ENCODE measurements at places on chromosomes 3 and 15.

DNA sequence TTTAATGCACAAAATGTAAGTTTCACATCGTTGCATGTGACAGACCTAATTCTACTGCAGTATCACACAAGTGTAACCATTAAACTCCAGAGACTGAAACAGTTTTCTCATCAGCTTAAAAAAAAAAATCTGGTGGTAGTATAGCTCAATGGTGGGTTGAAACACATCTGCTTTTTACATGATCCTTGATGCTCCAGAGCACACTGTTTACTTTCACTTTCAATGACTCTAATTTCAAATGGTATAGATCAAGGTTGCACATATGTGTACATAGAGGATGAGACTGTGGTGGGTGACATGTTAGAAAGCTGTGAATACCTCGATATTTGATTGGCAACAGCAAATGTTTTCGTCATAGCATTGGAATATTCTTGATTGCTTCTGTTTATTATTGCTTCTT, 22.4 kb downstream of the MCTP2 start:
- DNase-seq, result no peak

GRCh38 chr15:35616498-35617271, 70.7 kb upstream of the DPH6 start:
- DNase-seq, result no peak

- DNase-seq, result no peak
These were observed 102.8 kb downstream of the IL12A start for GRCh38 chr3:160091441-160091840.

GRCh38 chr3:62758296-62759066, 116.7 kb downstream of the CADPS start:
- no peak for DNase-seq

DNA sequence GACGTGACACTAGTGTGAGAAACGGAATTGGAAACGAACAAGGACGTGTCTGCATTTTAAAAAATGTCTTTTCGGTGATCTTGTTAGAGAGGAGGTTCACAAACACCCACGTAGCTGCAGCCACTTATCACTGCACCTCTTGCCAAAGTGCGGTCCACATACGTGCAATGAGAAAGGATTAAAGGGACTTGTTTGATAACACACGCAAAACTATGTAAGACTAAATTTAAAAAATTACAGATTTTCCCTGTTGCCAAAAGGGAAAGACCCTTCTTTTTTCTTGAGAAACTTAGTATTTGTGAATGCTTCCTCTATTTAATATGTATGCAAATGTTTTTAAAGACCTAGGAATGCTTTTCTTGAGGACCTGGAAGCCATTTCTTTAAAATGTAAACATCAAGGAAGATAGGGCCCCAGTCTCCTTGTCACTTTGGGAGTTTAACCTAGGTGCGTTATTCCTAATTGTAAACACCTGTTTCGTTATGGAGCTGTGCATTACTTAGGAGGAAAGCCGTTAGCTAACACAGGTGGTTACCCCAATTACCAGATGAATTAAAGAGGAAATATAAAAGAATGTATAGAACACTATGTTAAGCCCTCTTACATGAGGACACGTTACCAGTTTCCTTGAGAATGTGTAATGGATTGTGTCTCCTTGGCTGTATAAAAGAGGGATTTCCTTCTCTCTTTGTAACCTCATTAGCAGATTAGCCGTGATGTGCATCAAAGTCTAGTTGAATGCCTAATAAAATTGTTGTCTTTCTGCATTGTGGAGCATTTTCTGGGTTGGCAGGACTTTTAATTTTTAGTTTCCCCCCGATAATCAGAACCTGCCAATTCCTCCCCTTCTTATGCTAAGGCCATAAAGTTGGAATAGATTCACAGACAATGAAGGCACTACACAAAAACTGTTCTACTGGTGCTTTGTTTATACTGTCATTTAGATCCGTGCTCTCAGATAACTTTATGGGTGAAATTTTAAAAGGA, 1.0 kb downstream of the LEKR1 start:
- DNase-seq, result no peak

DNA sequence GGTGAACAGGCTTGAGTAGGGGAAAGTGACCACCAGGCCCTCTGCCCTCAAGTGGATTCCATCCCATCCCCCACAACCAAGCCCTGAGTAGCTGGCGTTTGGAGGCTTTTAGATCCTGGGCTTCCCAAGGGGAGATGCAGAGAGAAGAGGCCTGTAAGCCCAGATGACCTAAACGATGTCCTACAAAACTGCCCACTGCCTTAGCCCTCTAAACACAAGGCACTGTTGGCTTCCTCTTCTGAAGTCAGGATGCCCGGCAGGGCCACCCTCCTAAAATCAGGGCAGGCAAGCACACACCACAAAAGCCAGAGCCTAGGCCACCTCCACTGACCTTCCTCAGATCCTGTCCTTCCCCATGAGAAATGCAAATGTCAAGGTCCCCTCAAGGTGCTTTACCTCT, 68.6 kb downstream of the ADCY5 start:
- DNase-seq, result no peak

DNA sequence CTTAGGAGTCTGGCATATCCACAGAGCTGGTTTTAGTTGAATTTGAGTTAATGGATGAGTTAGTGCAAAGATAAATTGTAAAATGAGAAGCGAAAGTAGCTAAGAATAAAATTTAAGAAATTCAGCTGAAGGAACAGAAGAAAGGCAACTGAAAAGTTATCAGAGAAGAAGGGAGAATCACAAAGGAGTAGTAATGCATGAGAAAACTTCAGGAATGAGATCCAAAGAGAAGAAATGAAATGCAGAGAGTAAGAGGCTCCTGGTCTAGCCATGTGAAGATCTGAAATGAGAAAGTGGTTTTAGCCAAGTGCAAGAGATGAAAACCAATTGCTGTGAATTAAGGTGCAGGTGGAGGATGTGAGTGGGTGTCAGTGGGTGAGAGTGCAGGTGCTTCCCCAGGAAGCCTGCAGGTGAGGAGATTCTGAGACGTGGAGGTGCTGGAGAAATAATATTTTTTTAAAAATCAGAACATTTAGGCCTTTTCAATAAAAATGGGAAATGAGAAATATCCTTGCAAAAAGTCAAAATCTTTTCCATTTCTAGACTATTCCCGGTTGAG, 18.5 kb downstream of the KBTBD8 start:
- DNase-seq, result no peak

- DNase-seq, result no peak
These were observed 221.3 kb upstream of the CDIN1 start for GRCh38 chr15:36358094-36358493.

DNA sequence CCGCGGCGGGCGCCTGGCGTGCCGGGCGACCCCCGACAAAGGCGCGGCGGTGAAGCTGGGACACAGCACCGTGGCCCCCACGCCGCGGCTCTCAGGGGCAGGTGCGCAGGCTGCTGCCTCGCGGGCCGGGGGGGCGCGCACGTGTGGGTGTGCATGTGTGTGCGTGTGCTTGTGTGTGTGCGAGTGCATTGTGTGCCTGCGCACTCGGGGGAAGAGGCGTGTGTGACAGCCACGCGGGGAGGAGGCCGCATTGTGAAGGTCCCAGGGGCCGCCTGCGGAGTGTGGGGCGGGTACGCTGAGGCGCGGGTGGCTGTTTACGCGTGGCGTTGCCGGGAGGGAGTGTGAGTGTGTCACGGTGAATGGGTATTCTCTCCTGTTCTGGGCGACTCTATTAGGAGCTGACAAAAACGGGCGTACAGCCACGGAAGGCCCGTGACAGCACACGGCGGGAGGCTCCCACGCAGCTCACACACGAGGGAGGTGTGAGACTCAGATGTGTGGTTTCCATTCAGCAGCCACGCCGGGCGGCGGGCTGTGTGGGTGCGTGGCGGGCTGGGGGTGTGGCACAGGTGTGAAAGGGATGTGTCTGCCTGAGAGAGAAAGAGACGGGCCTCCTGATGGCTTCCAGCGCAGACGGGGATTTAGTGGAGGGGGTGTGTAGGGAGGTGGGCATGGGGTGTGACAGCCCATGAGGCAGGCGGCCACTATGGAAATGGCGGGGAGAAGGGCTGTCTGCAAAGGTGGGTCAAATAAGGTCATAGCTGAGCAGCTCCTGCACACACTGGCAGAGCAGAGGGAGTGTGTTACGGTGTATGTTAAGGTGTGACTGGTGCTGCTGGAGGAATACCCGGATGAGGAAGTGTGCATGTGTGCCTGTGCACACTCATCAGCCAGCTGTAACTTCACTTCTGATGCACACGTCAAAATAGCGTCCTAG, 750 bp downstream of the PODXL2 start:
- DNase-seq, result no peak

DNA sequence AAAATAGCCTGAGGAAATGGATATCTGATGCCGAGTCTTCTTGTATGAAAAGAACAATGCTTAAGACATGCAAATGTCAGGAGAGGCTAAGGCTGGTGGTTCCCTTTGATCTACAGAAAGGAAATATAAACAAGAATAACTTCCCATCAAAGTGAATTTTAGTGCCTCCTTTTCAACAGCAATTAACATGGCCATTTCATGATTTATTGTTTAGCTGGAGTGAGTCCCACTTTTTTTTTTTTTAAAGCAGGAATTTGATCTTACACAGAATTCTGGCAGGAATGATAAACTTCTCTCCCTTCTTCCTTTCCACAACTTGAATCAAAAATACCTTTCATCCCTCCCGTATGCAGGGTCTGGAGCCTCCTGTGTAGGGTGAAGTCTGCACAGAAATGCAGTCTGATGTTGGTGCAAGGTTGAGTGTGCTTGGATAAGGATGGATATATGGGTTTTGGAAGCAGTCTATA, 287.0 kb downstream of the MEX3B start:
- DNase-seq, result no peak

GRCh38 chr15:69127306-69127705, 33.1 kb upstream of the GLCE start:
- DNase-seq, result no peak

GRCh38 chr3:45931496-45931895, 11.8 kb upstream of the CXCR6 start:
- no peak for DNase-seq

DNA sequence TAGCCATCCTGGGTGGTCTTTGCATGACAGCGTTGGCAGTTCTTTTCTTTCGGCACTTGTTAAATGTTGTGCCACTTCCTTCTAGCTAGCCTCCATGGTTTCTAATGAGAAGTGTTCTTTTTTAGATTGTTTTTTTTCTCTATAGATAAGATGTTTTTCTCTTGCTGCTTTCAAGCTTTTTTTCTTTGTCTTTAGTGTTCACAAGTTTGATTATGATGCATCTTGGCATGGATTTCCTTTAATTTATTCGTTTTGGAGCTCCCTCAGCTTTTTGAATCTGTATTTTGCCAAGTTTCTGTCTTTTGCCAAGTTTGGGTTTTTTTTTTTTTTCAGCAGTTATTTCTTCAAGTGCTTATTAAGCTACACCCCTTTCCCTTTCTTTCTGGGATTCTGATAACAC, 53.1 kb downstream of the TM2D3 start:
- DNase-seq, result no peak

GRCh38 chr3:150232992-150233451, 175.1 kb upstream of the TSC22D2 start:
- DNase-seq, result peak; percentile 72

DNA sequence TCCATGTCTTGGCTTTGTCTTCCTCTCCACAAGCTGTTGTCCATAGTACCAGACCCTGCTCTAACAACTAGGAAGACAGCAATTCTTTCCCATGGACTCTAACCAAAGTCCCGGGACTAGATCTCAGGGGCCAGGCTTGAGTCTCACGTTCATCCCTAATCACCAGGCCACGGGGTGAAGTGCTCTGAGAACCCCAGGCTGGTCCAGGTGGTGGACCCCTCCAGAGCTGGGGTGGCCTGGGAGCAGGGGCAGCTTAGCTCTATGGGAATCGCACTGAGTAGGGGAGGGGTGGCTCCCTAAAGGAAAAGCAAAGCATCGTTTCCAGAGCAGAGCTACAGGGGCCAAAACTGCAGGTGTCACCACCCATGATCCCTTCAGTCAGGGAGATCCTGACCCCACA, 150.9 kb downstream of the TPRA1 start:
- peak; percentile 21 for DNase-seq

DNA sequence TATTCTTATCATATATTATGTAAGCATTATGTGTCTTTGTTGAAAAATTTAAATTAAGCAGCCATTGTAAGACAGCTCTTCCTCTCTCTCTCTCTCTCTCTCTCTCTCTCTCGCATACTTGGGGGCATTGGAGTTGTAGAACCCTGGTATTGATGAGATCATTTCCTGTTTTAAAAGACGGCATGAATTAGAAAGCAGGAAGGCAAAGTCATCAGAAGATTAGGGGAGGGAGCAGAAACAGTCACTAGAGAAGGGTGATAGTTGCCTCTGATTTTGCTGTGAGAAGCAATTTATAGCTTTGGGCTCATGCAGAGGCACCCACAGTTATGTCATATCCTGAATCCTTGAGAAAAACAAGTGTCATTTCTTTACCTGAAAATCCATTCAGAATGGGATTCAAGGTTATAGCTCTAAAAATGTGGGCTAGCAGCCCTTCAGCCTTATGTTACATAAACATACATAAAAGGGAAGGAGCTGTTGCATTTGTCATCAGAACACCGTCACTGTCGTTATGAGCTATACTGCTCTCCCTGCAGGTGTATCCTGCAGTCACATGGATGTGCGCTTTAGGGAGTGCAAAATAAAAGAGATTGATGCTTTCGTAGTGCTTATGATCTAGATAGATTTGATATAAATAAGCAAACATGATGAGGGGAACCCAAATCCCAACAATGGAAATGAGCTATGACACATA, 213.8 kb downstream of the NR1D2 start:
- DNase-seq, result no peak

DNA sequence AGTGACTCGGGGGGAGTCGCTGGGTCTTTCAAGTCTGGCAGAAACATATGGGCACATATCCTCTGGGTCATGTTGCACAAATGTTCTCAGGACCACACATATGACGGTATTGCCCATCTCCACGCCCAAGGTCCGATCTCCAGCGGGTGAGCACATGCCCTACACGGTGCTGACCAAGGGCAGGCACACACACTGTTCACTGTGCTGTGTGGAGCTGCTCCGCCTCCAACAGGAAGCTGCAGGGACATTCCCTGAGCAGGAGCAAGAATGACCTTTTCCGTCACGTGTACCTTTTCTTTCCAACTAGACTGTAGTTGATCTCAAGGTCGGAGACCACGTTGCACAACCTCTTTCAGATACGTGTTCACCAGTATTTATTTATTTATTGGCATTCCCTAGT, 41.7 kb upstream of the B3GNT5 start:
- no peak for DNase-seq

- no peak for DNase-seq
These were observed 186.6 kb upstream of the FEZF2 start for GRCh38 chr3:62559831-62560445.

DNA sequence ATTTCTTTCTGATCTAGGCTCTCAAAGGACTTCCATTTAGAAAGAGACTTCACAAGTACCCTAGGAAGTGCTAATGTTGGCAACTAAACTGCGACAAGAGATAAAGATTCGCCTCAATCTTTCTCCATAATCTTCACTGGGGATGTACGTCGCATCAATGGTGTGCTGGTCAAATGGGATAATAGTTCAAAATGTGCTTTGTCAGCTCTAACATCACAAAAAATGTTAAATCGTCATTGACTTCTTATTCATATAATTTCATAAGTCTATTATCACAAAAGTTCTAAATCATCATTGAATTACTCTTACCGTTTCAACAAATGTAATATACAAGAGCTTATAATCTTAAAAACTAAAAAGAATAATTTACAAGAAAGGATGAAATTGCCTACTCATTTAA, 727.7 kb downstream of the ROBO1 start:
- DNase-seq, result no peak
